ENCODE measurements at places on chromosomes 11 and 22.

DNA sequence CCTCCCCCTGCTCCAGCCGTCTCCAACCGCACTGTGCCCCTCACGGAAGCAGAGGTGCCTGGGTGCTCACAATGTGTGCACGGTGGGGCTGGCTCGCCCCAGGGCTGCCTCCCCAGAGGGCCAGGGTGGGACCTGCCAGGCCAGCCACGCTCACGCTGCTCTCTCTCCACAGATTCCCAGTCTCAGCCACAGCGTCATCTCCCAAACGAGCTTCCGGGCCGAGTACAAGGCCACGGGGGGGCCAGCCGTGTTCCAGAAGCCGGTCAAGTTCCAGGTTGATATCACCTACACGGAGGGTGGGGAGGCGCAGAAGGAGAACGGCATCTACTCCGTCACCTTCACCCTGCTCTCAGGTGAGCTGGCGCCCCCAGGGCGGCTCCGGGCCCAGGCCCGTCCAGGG is 30.4 kb downstream of the MOB2 start:
- no peak for DNase-seq

DNA sequence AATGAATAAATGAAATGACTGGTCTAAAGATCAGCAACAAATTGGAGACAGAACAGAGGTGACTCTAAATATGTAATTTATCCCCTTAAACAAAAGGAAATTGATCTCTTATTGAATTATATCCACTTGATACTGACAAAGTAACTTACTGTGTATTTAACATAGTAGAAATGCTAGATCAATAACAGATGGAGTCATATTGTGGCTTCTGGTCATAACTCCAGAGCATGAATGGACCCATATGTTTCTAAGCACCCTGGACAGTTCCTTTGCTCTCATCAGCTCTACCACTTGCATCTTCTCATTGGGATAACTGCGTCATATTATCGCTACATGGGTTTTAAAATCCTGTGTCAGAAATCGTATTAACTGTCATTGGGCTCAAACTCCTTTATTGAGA is 222.3 kb downstream of the ETS1 start:
- DNase-seq: peak; percentile 28

DNA sequence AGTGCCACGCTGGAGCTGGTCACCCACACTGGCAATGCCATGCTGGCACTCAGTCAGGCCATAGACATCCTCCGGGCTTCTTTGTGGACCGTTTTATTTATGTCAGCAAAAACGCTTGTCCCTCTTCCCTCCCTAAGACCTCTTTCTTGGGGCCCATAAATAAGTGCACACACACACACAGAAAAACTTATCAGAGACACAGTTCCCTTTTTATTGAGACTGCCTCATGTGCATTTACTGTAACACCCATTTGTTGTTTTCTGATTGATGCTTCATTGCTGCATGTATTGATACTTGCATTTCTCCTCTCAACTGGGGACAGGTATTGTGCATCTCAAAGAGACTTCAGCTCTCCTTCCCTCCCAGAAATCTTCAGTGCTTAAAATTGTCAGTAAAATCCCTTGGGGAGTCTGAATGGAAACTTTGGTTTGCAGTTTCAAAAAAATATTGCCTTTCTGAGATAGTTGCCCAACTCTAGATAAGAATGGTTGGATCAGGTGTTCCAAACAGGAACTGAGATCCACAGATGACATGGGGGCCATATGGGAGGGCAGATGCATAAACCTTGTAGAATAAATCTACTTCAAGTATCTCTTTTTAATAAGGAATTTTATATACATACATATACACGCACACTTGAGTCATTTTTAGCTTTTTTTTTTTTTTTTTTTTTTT is 50.9 kb downstream of the PPP2R1B start:
- no peak for DNase-seq

DNA sequence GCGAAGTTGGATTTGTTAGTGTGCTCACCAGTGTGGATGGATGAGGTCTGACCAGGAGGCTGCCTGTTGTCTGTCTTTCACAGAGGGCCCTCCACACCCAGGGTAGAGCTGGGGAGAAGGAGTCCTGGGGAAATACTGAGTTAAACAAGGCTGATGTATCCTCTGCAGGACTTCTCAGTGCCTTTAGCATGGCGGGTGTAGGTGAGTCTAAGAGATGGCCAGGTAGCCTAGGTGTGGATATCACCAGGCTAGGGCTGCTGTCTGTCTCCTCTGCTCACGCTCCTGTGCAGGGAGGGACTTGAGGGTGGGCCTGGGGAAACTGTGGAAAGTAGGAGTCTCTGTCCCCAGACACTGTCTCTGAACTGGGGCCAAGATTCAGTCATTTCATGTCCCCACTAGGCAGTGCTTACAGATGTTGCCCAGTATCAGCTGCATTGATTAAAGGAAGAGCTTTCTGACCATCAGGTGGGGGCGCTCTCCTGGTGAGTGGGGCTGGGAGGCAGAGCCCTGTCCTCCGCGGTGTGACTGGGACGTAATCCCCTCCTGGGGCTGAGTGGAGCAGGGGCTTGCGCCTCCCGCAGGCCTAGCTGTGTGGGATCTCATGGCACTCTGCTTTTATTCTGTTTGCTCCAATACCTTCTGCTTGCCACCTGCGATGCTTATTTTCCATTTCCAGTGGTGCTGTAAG is 35.5 kb upstream of the CCDC188 start:
- no peak for DNase-seq

- DNase-seq: no peak
These were observed 227.4 kb upstream of the FAT3 start for GRCh38 chr11:91997226-91997625.
